ENCODE measurements at places on chromosomes 2 and 18.

DNA sequence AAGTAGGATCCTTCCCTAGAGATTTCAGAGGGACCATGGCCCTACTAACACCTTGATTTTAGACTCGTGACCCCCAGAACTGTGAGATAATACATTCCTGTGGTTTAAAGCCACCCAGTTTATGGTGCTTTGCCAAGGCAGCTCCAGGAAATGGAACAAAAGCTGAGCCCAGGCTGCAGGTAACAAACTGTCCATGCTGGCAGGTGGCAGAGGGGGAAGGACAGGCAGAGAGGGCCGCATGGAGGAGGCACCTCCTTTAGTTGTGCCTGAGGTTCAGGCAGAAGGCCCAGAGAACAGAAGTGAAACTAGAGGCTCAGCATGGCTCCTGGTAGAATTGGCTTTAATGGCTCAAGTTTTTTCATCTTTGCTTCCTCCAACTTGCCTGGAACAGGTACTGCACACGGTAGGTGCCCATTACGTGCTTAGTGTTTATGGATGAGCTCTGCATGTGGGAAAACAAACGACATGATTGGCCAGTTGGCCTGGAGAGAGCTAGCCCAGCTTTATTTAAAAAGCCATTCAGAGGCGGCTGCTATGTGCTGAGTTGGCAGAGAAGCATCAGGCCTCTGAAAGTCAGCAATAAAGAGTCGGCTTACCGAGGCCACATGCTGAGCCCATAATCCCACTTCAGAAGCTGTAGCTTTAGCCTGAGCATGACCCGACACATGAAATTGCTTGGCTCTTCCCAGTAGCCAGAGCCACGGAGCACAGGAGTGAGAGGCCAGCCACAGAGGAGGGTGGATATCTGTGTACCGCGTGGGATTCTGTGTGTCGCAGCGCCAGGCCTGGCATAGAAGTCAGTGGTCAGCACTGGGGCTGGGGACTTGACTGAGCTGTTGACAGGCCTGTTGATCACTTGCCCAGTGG, 36.5 kb downstream of the HS1BP3 start:
- DNase-seq = peak; percentile 22

DNA sequence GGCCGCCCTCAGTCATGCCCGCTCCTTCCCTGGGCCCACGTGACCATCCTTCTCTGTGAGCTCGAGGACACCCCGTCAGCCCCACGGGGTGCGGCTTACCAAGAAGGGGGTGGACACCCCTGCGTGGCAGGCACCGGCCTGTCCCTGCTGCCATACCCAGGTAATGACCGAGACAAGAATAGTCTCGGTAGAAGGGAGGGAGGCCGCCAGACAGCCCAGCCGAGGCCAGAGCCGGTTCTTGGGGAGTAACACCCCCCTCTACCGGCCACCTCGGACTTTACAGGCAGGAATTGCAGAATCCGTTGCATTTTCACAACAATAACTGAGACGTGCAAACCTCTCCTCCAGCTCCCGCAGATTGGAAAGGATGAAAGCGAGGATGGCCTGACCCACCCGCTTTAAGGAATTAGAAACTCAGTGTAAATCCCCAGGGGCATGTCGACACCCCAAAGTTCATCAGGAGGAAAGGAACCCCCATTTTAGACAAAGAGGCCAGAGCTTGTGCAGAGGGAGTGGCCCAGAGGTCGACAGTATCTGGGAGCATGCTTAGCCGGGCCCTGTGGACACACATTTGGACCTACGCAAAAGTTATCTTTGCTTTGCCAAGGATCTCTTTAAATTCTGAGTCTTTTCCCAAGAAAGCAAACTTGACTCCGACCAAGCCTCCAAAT, 60.1 kb upstream of the GLI2 start:
- no peak for DNase-seq

DNA sequence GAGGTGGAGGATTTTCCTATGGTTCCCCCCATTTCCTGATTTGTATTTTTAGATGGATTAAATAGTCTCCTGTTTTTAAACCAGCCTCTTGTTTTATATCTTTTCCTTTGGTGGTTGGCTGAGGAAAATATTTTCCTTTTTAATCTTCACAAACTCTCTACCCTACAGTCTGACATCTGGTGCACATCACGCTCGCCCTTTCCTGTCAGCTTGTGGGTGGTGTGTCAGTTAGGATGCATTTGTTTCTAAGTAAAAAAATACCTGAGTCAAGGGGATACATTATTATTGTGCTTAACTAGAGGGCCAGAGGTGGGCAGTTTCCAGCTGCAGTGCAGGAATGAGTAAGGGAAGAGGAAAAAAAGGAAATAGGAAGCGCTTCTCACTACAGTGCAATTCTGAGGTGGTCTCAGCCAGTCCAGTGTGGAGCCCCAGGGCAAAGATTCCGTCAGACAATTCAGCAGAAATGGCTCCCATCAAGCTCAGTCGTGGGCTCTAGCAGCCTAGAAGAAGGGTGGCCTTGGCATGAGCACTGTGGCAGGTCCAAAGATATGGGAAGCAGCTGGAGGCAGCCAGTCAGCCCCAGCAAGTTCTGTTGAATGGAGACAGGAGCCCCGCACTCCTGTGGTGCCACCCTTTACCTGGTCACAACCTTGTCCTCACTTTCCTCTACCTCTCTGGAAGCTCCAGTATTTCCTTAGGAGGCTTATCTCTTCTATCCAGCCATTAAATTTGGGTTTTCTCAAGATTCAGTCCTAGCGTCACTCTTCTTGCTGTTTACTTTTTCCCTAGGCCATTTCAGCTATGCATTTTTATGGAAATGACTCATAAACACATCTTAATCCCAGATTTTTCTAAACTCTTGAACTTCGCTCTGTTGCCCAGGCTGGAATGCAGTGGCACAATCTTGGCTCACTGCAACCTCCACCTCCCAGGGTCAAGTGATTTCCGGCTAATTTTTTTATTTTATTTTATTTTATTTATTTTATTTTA, 18.5 kb downstream of the SFTPB start:
- no peak for DNase-seq

- no peak for DNase-seq
Measured at GRCh38 chr2:202944816-202945215, 32.7 kb downstream of the CARF start.

DNA sequence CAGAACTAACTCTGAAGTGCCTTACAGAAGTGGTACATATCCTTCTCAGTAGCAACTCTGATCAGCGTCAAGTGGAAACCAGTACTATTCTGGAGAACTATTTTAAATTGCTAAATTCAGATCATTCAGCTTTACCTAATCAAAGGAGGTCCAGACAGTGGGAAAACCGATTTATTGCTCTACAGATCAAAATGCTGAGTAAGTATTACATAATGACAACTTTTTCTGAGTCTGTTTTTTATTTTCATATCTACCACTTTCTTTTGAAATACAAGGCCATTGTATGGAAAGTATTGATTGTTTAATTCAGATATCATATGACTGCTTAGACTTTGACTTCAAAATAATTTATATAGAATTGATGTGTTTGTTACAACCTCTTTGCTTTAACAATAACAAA, 68.7 kb downstream of the NBEAL1 start:
- no peak for DNase-seq

GRCh38 chr2:42547014-42547413, 21.4 kb upstream of the MTA3 start:
- no peak for DNase-seq

DNA sequence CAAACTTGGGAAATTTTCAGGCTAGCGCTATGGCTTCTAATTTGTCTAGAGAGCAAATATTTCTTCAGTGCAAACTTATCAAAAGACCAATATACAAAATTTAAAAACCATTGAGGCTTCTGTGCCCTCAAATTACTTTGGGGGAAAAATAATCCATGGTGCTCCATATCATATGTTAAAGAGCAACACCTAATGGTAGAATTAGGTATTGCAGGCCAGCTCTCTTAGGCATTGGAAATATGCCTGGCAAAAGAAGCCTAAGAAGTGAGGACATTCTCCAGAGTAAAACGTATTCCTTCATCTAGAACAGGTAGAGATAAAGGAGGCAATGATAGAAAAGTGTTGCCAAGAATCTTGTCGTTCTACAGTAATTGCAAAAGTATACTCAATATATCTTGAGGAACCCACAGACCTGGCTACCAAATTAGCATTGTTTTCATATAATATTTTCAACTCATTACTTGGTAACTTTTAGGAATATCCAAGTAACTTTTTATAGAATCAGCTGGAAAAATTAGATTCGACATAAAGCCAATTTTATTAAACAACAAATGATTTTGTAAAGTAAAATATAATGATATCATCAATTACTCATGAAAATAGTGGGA, 401.1 kb downstream of the BCL11A start:
- DNase-seq = no peak

DNA sequence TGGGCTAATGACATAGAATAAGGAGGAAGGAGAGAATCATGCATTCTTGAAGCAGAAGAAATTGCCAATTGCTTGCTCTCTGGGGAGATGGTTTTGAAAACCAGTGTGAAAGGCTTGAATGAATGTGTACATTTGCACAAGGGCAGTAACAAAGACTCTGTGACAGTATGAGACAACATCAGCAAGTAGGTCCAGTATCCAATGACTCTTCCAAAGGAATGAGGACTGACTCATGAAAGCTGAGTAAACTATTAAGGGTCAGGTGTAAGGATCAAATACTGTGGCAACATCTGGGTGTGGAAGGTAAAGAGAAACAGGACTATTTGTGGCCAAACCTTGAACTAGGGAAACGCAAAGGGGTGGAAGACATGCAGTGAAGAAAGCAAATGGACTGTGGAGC, 886.0 kb upstream of the CHAC2 start:
- no peak for DNase-seq

DNA sequence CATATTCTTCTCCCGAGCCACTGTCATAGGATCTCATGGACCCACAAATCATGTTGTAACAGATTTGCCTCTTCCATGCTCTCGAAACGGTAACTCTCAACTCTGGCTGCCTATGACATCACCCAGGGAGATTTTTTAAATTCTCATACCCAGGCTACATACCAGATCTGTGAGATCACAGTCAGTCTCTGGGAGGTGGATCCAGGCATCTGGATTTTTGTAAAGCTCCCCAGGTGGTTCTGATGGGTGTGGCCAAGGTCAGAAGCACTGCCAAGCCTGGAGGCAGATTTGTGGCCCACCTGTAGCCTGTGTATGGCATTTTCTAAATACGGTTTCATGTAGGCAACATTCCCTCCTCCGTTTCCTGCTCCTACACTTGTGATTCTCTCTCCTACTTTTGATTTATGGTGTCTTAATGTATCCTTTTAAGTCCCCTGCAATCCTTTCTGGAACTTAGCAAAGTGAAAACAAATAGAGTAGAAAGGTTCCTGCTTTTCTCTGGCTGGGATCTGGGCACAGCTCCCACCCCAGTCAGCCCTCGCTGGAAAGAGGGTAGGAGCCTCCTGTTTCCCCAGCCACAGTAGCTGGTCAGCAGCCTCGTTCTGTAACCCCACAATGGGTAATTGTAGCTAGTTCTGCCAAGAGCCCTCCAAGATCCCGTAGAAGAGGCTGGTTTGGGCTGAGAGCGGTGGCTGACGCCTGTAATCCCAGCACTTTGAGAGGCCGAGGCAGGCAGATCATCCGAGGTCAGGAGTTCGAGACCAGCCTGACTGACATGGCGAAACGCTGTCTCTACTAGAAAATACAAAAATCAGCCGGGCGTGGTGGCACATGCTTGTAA, 96.2 kb downstream of the KLHL29 start:
- no peak for DNase-seq

GRCh38 chr18:7990670-7991069, 423.6 kb downstream of the PTPRM start:
- no peak for DNase-seq

DNA sequence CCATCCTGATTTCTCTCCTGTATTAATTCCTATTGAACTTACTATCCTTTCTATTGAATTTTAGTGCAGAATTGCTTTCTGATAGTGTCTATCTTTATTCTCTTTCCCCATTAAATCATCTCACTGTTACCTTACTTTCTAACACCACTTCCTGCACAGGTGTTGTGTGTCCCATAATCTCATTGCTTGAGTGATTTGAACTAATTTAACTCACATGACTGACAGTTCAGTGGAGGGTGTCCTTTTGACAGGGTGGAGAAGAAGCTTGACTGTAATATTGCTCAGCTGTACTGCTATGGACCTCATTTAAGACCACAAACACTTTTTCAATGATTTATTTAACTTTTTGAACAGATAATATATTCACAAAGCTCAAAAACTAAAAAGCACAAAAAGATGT, 211.8 kb downstream of the NRXN1 start:
- no peak for DNase-seq

- DNase-seq = peak; percentile 88
Measured at GRCh38 chr2:157741819-157742484, 113.3 kb upstream of the ACVR1C start.

GRCh38 chr2:167264380-167264779, 376.1 kb downstream of the XIRP2 start:
- peak; percentile 54 for DNase-seq

- DNase-seq = no peak
Measured at GRCh38 chr2:240569998-240570530, 1.8 kb downstream of the RNPEPL1 start.

DNA sequence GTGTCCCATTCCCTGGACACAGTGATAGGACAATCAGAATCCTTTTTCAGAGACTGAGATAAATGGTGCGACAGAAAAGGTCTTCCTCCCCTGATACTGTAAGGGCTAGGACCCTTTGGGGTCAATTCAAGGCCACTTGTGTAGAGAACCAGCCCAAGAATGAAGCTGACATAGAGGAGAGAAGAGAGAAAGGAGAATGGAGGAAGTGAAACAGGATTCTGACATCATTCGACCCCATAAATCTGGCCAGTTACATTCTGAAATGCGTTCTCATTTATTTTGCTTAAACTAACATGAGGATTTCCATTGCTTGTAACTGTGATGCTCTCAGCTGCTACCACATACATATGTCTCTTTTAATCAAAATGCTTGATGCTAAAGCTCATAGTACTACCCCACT, 148.1 kb downstream of the TMEM163 start:
- no peak for DNase-seq

DNA sequence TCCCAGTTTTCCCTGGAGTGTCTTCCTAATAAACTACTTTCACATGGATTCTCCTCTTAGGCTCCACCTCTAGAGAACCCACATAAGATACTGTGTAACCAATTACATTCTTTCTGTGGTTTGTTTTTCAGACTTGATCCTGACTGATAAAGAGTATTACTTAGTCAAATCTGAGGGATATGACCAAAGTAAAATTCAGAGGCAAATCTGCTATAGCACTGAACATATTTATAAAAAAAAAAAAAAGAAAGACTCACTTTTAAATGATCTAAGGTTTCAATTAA, 13.9 kb downstream of the CKAP2L start:
- DNase-seq = no peak

All from posterior cingulate gyrus (tissue), 11 donors.